ENCODE measurements at places on chromosomes 3 and 15.

DNA sequence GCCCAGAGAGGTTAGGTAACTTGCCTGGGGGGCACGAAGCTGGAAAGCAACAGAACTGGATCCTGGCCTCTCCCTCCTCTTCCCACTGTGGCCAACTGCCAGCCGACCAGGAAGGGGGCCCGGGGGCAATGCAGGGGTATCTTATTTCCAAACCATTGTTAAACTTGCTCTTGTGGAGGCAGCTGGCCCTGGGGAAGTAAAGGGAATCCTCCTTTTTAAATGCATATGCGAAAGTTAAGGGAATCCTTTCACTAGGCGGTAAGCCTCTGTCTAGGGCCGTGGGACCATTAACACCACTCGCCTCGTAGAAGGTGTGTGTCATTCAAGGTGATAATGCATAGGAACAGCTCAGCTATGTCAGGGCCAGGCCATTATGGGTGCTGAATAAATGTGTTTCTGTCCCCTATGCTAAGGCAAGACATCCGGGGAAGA, 68.6 kb downstream of the ST6GAL1 start:
- DNase-seq = no peak

GRCh38 chr3:4507024-4507596, 14.0 kb downstream of the ITPR1 start:
- DNase-seq = no peak

GRCh38 chr3:143410259-143410658, 290.7 kb downstream of the CHST2 start:
- no peak for DNase-seq

DNA sequence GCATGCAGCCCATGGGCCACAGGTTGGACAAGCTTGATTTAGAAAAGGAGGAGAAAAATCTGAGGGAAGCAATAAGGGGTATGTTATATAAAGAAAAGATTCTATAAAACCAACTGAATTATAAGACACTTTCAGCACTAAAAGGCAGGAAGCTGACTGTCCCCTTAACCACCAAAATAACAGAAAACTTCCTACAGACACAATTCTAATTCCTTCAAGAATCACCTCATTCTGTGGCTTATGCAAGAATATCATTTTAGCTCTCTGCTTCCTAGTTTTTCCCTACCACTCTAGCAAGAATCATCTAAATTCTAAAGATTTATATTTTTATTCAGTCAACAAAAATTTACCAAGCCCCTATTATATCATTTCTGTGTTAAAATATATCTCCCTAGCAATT, 6.3 kb downstream of the STAG1 start:
- no peak for DNase-seq

- no peak for DNase-seq
These were observed 85.9 kb upstream of the PLXNA1 start for GRCh38 chr3:126896968-126897367.

Measured in NCI-H1417 (cell line).